ENCODE measurements at places on chromosomes 5 and 9.
A peak's percentile ranks its signal among the peaks of the same experiment; 100 is the strongest.

DNA sequence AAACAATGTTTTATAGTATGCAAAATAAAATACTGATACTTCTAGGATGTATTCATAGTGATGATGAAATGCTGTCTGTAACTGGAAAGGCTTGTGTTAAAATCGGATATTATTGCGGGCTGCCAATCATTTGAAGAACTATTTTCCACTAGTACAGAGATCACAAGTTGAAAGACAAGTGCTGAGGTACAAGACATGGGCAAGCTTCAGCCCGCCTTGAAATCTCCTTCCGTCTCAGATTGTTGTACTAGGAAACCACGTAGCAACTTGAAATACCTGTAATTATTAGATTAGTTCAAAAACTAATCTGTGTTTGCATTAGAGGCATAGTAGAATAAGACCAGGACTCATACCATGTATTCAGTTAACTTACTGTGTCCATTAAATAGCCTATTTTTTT, 218.2 kb downstream of the ARHGEF28 start:
- DNase-seq = no peak

DNA sequence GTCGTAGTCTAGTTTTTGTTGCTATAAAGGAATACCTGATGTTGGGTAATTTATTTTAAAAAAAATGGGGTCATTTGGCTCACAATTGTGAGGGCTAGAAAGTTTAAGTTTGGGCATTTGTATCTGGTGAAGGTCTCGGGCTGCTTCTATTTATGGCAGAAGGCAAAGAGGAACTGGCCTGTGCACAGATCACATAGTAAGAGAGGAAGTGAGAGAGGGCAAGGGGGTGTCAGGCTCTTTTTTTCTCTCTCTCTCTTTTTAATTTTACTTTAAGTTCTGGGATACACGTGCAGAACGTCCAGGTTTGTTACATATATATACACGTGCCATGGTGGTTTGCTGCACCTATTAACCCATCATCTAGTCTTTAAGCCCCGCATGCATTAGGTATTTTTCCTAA, 453.3 kb downstream of the DIRAS2 start:
- no peak for DNase-seq

DNA sequence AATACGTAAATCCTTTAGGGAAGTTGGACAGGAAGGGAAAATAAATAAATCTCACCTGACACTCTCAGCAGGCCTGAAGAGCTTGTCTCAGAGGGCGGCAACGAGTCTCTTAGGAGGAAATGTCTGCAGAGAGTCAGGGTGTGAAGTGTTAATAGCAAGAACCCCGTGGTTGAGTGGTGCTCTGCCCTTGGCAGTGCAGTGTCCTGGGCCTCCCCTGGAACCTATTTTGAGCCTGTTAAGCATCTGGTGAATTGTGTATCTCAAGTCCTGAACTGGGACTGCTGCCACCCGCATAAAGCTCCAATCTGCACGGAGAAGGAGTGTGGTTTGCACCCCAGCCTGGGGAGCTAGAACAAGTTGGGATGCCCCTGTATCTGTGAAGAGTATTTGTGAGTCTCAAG, 211.8 kb downstream of the GOLPH3 start:
- DNase-seq = no peak

GRCh38 chr9:129773262-129774048, 20.6 kb upstream of the PTGES start:
- DNase-seq = no peak

GRCh38 chr5:143086908-143087637, 316.4 kb downstream of the NR3C1 start:
- no peak for DNase-seq

DNA sequence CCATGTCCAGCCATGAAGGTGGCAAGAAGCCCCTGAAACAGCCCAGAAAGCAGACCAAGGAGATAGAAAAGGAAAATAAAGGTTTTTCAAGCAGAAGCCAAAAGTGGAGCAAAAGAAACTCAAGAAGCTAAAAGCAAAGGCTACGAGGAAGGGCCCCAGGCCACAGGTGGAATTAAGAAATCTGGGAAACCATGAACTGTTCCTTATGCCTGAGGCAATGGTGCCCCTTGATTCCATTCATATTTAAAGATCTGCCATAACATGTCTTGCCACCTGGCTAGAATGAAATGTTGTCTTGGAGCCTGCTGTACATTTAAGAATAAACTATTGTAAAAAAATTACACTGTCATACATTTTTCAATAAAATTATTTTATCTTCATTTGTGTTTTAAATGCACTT, 59.5 kb upstream of the TARS1 start:
- no peak for DNase-seq

GRCh38 chr5:179345433-179346321, at the start of gene ADAMTS2:
Gene ADAMTS2, minus strand, starts transcription at chr5:179345461. Its CDS starts 133 bp downstream, at chr5:179345328.
- no peak for DNase-seq

- no peak for DNase-seq
Observed at GRCh38 chr5:6905423-6905822, 192.2 kb downstream of the TENT4A start.

- no peak for DNase-seq
Observed at GRCh38 chr5:90747693-90748092, 189.1 kb downstream of the ADGRV1 start.

DNA sequence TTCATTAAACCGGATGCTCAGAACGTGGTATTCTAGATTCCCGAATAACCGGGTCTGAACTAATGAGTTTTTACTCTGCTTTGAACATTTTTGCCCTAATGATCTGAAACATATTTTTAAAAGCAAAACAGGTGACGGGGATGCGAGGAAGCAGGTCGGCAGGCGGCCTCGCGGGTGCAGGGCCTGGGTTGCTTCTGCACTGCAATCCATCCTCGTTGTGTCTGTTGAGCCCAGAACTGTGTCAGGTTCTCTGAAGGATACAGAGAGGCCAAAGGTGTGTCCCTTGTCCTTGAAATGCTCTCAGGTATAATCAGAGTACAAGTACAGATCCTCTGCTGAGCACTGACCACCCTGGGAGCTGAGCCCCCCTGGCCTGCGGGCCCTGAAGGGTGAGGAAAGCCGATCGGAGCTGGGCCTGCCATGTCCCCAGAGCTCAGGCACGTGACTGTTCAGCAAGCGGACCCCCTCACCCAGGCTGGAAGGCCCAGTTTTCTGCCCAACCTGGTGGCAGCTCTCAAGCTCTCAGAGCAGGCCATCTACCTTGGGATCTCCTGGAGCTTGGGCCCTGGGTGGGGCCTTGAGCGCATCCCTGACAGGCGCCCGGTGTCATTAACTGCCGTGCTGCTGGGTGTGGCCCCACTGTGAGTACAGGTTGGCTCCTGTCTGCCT, 151.8 kb downstream of the OLFM1 start:
- DNase-seq = no peak

GRCh38 chr9:6557883-6558616, 87.5 kb downstream of the GLDC start:
- DNase-seq = no peak

DNA sequence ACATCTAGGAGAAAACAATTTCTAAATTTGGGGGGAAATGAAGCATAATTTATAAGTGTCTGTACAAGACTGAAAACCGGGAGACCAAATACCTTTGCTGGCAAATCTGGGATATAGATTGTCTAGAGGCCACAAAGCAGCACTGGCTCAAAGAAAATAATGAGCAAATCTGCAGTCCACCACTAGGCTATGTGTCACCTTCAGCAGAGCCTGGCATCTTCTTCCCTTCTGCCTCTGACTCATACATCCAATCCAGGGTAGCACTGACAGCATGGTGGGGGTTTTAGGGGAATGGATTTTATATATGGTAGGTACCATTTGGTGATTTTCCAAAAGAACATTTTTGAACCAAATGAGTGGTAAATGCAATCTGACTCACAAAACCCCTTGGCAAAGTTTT, 12.8 kb downstream of the FAM81B start:
- DNase-seq = no peak

GRCh38 chr5:109953761-109954160, 264.0 kb downstream of the MAN2A1 start:
- no peak for DNase-seq

- no peak for DNase-seq
Observed at GRCh38 chr5:139403418-139403786, 487 bp downstream of the SPATA24 start.

- DNase-seq = peak; percentile 61
Observed at GRCh38 chr5:132466433-132467286, 23.9 kb downstream of the IRF1 start.

DNA sequence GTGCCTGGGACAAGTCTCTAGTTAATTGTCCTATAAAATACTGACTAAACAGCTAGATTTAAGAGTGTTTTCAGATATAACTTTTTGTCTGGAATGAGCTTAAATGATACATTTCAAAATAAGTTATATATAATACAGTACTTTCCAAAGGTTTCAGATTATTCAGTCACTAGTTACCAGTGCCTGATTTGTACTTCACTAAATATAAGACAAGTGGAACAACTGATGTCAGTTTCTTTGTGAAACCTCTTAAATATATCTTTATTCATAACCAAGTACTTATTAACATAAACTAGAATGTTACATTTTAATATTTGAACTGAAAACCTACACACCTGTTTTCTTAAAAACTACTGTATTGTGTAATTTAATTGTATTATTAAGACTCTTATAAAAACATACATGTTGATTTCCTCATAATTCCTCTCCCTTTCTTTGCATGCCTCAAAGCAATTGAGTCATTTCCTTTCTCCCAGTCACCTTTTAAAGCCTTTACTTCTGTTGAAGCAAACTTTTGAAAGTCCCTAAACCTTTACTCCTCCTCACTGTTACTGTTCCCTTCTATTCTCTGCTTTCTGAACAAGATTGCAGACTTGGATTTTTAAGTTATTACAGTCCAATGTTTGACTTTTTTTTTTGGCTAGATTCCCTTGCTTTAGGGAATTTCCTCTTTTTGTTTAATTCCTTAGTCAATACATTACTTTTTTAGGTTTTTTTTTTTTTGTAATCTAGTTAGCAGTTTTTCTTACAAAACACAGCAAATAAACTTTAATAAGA, 8.7 kb upstream of the SEMA6A start:
- no peak for DNase-seq

DNA sequence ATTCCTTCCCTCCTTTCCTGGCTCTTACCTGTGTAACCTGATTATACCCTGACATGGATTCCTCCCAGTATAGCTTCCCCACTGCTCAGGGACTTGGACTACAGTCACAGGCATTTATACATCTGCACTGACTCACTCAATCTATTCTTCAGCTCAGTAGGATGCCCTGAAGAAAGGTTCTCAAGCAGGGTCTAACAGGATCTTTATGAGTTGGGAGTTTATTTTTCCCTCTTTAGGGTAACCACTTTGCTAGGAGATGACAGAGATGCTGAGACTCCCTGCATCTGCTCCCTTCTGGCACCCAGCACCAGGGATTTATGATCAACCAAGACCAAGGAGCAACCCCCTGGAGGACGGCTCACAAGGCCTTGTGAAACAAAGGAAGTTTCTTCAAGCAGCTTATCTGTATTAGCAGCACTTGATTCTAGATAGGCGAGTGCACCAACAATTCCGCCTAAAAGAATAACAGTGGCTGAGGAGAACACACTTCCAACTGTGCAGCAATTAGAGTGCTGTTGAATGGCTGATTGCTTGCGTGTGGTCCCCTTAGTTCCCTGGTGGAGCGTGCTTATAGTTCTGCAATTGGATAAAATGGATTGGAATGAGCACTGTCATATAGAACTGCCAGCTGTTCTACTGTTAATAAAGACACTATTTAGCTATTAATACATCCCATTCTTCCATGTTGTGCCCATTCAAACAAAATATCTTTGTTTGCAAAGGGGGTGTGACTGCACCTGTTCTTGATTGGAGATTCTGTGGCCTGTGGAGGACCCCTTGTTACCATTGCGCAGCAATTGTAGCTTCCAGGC, 482.6 kb downstream of the ZNF608 start:
- DNase-seq = no peak

- no peak for DNase-seq
Observed at GRCh38 chr9:15743512-15743911, 190.7 kb downstream of the CCDC171 start.

- DNase-seq = no peak
Observed at GRCh38 chr9:9142001-9142400, 1342.4 kb upstream of the DMAC1 start.

DNA sequence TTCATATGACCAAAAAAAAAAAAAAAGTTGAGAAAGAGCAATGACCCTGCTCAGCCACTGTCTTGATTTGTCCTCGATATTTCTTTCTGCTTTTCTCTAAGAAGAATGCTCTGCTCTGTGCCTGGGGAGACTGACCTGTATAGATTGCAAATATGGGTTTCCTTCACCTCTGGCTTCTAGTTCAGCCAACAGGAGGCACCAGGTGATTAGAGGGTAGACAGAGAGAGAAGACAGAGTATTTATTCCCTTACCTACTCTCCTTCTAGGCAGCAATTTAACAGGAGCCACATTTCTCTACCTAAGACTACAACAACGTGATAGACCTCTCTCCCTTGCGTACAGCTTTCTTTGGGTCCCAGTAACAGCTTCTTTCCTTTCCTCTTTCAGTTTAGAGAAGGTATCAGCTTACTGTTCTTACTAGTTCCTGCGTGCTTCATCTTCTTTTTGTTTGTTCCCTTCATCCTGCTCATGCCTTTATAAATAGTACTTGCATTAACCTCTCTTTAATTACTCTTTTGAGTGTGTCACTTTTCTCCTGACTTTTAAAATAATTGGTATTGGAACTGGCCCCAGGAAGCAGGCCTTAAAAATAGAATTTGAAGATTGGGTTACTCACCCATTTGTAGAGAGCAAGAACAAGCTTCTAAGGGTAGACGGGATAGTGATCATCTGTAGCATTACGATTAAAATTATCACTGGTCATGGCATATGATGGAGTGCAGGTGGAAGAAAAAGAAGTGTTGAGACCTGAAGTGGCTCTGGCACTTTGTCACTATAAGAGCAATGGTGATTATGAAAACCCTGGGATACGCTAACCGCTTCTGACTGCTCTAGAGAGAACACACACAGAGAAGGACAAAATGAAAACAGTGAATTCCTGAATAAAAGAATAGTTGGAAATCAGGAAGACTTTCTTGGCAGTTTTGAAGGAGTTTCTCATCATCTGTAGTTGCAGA, 161.2 kb upstream of the FSTL4 start:
- no peak for DNase-seq

DNA sequence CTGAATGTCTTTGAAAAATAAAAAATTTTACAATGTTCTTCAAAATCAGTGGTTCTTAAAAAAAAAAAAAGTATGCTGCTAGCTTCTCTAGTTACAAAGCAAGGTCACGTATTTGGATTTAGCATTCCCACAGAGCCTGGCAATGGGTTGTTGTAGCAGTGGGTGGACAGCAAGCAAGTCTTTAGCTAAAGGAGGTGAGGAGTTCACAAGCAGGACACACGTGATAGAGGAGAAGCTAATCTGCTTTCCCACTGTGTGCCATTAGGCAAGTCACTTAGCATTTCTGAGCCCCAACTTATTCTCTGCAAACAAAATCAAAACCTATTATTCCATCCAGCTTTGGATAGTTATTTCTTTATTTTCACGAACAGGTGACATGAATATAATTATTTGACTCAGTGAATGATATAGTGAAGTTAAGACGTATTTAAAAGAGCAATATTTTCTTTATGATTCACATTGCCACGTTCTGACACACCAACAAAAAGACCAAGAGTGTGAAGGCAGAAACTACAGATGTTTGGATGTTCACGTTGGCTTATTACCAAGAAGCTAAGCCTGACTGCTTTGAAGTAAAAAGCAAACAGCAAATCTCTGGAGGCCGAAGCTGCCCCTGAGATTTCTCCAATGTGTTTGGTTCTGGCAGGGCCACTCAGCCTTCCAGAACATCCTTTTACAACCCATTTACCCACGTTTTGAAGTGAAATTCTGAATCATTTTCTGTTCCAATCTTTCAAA, 612.1 kb upstream of the CDH6 start:
- no peak for DNase-seq

GRCh38 chr9:94061864-94062263, 22.4 kb upstream of the PTPDC1 start:
- DNase-seq = no peak
